ENCODE measurements at places on chromosomes 3 and 15.

DNA sequence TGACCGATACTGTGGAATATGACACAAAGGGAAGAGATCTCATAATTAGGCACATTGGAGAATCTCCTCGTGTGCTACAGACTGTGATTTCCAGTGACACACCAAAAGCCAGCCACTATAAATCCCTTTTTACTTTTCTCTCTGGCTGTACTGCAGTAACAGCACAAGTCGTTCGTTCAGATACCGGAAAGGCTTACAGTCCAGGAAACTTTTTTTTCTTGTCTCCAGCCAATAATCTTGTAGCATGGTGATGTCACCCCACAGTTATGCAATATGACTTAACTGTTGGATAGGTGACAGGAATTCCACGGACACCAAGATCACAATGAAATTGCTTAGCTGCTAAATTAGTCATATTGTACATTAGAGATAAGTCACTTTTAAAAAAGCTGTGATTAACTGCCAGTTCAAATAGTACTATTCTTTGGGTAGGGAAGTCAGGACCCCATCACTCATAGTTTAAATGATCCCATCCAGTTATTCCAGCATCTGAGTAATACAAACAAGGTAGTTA, 36.3 kb upstream of the TSC22D2 start:
- no peak for DNase-seq

DNA sequence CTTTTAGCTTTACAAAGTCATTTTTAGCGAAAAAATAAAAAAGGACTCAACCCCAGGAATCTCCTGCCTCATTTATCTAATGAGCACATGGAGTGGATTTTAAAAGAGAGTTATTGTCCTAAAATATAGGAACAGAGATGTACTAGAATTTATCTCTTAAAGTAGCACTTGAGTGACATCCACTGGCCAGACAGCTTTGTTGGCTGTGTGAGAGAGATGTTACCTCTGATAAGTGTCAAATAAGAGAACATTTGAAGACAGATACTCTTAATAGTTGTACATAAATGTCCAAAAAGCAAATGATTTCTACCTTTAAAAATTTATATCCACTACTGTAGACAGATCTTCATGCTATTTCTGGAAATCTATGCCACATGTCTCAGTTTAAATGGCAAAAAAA, 12.3 kb upstream of the MFSD1 start:
- DNase-seq = no peak

- DNase-seq = no peak
These were observed 170.1 kb downstream of the OSBPL10 start for GRCh38 chr3:31810991-31811433.

DNA sequence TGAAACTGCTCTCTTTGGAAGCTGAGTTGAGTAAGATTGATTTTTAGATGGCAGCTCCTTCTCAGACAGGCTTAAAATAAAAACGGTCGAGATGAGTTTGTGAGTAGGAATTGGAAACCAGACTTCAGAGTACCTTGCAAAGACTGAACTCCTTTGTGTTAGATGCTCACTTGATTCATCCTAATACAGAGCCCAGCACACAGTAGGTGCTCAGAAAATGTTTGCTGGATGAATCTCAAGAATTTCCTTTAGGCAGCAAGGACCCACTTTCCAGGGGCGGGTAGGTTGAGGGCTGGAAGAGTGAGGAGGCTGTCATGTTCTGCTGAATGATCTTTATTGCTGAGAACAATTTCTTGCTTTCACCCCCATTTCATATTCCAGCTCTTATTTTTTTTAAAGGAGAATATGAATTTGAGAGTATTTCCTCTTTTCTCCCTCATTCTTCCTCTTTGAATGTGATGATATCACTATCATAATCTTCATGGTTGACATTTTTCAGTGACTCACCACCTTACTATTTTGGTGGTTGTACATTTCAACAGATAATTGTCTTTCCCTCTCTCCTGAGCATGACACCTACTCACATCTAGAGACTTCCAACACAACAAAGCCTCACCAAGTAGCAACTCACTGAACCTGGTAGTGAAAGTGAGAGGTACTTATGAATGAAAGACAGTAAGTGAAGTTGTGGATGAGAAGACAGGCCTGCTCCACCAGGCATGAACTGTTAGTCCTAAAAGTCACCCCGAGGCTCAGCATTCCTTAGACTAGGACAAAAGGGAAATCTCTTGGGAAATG, 113.3 kb downstream of the PDCD6IP start:
- DNase-seq = no peak

- DNase-seq = no peak
These were observed 16.4 kb downstream of the IL12A start for GRCh38 chr3:160005004-160005403.

DNA sequence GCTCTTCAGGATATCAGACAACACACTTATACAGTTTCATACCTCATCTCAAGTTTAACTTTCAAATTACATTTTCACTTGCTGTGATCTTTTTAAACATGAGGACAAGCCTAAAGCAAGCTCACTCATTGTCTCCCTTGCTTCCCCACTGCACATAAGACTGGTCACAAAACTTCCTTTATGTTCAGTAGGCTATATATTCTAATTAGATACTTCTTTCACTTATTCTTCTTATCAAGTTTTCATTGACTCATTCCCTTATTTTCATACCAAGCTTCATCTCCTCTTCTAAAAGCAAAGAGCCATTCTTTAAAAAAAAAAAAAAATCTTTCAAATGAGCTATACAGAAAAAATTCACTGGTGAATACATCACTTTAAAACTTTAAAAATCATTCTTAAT, 62.6 kb downstream of the ESYT3 start:
- no peak for DNase-seq

GRCh38 chr15:68113273-68113672, 59.2 kb downstream of the PIAS1 start:
- no peak for DNase-seq

GRCh38 chr3:45064512-45065372, 38.6 kb downstream of the CLEC3B start:
- DNase-seq = peak; percentile 49

GRCh38 chr15:65653801-65654521, 32.2 kb downstream of the SLC24A1 start:
- no peak for DNase-seq

DNA sequence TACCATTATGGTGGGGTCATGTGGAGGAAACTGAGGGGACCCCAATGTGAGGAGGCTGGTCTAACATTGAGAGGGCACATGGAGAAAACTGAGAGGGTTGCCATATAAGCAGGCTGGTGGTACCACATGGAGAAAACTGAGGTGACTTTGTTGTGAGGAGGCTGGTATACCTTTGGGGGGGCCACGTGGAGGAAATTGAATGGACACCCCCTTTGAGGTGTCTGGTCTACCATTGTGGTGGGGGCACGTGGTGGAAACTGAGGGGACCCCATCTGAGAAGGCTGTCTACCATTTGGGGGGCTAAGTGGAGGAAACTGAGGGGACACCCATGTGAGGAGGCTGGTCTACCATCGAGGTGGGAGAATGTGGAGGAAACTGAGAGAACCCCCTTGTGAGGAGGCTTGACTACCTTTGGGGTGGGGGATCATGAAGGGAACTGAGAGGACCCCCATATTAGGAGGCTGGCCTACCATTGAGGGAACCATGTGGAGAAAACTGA, 163.8 kb downstream of the FBLN2 start:
- DNase-seq = no peak

- no peak for DNase-seq
These were observed 78.8 kb downstream of the DLG1 start for GRCh38 chr3:197219619-197220018.

DNA sequence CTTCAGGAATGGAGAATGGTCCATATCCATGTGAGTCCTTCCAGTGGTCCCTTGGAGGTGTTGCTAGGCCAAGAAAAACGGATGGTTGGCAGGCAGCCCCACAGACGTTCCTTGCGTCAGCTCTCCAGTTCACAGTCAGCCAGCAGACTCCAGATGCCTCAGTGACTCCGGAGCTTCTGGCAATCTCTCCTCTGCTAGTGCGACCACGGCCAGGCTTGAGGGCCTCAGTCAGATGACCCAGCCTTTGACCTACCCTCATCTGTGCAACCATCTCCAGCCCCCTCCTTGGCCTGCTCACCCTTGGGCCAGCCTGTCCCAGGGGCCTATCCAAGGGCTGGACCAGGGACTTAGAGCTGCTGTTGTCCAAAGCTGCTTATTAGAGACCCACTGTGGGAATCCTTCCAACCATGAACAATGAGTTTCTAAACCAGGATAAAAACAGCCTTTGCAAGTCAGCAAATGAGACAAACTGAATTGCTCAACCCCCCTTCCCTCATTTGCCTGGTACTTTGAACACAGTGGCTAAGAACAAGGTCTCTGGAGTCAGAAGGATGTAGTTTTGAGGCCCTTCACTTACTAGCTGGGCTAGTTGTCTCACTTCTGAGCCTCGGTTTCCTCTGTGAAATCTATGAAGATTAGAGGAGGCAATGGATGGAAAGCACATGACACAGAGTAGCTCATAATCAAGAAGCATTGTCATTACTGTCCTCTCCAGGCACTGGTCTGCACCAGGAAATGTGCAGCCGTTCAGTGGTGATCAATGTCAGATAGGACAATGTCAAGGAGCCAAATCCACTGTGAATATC, 44.8 kb downstream of the ANP32A start:
- DNase-seq = no peak

GRCh38 chr3:166510382-166510781, 673.2 kb upstream of the BCHE start:
- no peak for DNase-seq

GRCh38 chr3:71063773-71064290, 519.7 kb downstream of the FOXP1 start:
- peak; percentile 68 for DNase-seq

DNA sequence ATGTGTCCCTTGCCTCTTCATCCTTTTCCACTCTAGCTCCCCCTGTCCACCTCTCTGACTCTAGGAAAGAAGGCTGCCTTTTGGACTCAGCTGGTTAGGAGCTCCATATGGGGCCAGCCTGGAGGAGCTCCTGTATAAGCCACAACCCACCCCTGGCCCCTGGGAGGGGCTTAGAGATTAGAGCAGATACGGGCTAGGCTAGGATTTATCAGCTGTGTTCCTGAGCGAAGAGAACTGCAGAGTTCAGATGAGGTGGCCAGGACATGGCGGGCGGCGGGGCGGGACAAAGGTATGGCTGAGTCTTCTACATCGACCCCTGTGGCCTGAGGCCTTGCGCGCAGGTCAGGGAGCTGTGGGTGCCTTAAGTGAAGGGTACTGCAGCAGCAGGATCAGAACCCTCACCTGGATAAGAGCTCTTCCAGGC, 7.9 kb downstream of the NBEAL2 start:
- DNase-seq = no peak

- DNase-seq = no peak
These were observed 4.6 kb downstream of the RBM15B start for GRCh38 chr3:51395493-51396213.

- no peak for DNase-seq
These were observed 5.1 kb downstream of the SPATA12 start for GRCh38 chr3:57065588-57065987.

- no peak for DNase-seq
These were observed 142.9 kb upstream of the BFSP2 start for GRCh38 chr3:133256787-133257483.

- DNase-seq = no peak
These were observed 83.0 kb downstream of the PLOD2 start for GRCh38 chr3:146078031-146078430.

GRCh38 chr15:53323191-53323590, 436.3 kb downstream of the WDR72 start:
- DNase-seq = no peak

- no peak for DNase-seq
These were observed 217.5 kb downstream of the CHL1 start for GRCh38 chr3:414063-414462.

DNA sequence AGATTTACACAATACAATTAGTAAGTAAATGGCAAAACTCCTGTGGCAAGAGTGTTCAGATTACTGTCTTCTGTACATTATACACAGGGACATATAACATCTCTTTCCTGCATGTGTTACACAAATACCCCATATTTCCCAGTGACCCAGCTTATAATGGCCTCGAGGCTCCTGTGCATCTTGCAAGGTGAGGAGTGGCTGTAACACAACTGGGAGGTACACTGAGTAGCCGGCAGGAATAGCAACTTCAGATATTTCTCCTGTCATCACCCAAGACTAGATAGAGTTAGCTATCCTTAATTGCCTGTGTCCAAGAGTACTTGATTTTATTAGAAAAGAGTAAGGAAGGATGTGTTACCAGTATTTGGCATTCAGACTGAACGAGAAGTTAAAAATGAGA, 5.6 kb downstream of the GMPS start:
- no peak for DNase-seq

GRCh38 chr3:16885593-16886302, 993 bp downstream of the PLCL2 start:
- DNase-seq = no peak

- no peak for DNase-seq
These were observed 21.4 kb downstream of the KPNA1 start for GRCh38 chr3:122493296-122493695.

DNA sequence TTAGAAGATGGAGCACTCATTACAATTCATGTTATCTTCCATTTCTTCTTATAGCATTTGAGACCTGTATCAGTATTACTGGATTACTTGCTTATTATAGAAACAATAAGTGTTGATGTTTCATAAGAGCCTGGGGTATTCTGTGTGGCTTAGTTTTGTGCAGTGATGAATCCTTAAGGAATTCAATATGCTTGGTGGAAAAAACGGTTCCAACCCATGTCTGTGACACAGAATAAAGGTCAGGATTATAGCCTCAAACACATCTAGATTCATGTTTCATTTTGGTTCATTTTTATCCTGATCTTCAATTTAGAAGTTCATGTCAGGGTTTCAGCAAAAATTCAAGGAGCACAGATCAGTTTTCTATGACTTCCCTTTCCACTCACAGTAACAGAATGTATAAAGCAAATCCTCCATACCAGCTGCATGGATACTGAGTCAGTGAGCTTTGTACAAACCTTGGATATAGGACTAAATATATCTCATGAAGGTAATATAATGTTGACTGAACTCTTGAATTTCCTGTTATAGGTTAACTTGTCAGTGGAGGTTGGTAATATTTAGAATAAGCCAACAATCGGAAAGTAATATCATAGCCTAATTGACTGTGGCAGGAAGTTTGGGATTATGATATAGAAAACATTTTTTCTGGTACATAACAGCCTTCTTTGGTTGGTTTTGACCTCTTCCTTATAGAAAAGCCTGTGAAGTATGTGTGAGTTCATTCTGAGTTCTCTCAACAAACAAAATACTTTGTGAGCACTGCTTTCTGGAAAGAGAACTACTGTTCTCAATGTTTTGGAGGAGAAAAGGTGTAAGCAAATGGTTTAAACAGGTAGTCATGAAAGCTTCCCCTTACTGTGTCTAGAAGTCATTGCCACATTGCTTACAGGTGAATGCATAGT, 218.2 kb upstream of the TPM1 start:
- no peak for DNase-seq

GRCh38 chr3:185552358-185552877, at the start of gene LIPH:
Gene LIPH (minus strand): TSS chr3:185552588. CDS start chr3:185552471, 117 bp downstream.
- no peak for DNase-seq

DNA sequence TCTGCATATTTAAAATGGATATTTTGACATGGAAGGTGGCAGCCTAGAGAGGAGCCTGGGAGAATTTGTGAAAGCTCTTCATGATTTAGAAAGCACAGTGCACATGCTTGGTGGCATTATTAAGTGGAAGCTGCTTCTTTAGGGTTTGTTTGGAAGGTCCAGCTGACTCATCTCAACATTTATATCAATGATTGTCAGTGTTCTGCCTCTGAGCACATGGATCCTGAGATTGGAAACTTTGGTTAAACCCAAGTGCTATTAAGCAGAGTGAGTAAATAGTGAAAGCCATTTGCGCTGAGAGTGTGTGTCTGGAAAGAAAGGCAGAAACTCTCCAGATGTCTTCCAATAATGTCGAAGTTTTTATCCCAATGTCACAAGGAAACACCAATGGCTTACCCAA, 7.4 kb downstream of the NOX5 start:
- DNase-seq = no peak

GRCh38 chr3:170579646-170580045, 6.2 kb downstream of the SLC7A14 start:
- DNase-seq = no peak

GRCh38 chr15:70195587-70196305, 98.0 kb upstream of the TLE3 start:
- DNase-seq = no peak
